ENCODE measurements at places on chromosomes 1 and 21.

DNA sequence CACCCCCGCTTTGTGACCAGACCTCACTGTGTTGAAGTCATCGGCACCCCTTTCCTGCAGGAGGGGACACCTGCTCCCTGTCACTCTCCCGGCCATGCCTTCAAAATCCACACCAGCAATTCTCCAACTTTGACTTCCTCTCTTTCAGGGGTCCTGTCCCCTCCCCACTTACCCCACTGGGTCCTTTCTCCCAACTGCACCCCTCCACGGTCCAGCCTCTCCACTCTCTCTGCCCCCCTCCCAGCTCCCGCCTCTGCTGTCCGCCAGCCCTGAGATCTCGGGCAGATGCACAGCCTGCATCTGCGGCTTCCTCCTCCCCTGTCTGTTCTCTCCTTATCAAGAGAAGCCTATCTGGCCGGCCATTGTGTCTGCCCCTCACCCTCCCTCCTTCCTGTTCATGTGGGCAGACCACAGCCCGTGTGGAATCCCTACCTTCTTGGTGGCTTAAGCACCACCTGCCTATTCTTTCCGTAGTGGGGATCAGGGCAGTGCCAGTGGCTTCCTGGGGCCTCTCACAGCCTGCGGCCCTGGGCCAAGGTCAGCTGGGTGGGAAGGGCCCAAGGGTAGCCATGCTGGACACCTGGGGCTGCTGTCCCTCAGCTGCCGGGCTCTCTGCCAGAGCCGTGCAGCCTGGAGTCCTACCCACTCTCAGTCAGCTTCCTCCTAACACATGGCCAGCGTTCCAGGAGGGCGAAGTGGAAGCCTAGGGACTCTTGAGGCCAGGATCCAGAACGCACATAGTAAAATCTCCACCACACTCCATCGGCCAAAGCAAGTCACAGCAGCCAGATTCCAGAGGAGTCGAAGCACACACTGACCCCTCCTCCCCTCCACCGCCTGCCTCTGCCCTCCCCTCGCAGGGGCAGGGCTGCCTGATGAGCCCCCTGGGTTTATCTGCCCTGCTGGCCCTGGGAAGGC lies 5.1 kb upstream of the HES4 start:
- peak; percentile 67 for DNase-seq

DNA sequence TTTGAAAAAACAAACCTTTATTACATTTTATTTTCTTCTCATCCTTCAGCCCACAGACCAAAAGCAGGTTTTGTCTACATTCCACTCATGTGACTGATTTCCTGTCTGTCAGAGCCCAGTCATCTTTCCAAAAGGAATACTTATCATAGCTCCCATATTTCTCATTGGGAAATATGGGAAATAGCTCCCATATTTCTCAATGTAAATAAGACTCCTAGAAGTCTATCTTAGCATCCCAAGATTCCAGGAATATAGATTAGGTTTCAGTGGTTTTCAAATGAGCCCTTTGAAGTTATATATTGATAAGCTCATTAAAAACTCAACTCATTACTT lies 19.1 kb upstream of the NRDC start:
- peak; percentile 94 for DNase-seq

DNA sequence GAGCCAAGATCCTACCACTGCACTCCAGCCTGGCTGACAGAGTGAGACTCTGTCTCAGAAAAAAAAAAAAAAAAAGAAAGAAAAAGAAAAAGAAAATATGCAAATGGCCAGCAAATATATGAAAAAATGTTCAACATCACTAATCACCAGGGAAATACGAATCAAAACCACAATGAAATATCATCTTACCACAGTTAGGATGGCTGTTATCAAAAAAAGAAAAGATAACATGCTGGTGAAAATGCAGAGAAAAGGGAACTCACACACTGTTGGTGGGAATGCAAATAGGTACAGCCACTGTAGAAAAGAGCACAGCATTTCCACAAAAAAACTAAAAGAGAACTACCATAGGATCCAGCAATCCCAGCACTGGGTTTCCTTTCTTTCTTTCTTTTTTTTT lies 477.5 kb downstream of the SMYD3 start:
- DNase-seq = no peak

DNA sequence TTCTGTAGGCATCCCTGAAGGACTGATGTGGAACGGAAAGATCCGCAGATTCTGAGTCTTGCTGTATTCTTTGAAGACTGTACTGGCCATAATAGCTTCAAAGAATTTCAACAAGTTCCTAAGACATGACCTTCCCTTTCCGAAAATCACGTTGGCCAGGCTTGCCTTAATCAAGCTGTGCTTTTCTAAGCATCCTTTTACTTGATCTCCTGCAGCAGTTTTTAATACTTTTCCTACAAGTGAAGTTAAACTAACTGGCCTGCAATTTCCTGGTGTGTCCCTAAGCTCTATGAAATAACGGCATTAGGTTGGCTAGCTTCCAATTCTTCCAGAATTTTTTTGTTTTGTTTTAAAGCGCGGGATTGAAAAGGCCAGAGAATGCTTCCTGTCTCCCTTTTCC lies 40.3 kb downstream of the SPAG17 start:
- no peak for DNase-seq

DNA sequence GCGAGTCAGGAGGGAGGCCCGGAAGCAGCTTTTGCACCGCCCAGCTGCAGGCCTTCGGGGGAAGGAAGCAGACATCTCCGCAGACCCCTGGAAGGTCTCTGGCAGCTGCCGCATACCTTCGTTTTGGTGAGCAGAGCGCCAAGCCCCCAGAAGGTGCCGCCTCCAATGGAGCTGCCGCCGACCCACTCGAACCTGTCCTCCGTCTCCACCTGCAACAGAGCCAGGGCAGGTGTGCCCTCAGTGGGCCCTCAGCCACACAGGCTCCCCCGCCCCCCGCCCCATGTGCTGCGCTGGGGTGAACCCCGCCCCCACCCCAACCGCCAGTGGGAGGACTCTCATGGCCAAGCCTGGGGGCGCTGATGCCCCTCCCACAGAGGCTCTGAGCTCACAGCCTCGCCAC lies 6.2 kb downstream of the PANK4 start:
- DNase-seq = no peak

- DNase-seq = no peak
Observed at GRCh38 chr1:229856009-229856650, 210.9 kb upstream of the GALNT2 start.

- no peak for DNase-seq
Observed at GRCh38 chr1:19793360-19794046, 6.2 kb downstream of the TMCO4 start.

- peak; percentile 20 for DNase-seq
Observed at GRCh38 chr1:161816201-161816600, 50.1 kb downstream of the ATF6 start.

DNA sequence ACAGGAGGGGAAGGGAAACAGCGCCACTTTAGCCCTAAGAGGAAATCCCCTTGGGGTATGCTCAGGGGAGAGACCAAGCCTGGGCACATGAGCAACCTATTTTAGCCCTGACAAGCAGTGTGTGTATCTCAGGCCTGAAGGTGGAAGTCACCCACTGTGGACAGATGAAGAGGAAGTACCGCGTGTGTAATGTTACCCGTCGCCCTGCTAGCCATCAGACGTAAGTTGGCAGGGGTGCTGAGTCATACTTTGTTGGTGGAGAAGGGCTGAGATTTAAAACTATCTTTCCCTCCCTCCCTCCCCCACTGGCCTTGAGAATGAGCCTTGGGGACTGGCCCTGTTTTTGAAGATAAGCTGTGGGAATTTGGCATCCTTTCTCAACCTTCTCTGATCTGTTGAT lies 11.2 kb downstream of the AGO1 start:
- DNase-seq = peak; percentile 42

- DNase-seq = no peak
Observed at GRCh38 chr1:93328809-93329760, 16.6 kb upstream of the DR1 start.

GRCh38 chr21:34933609-34934335 lies 115.3 kb downstream of the RUNX1 start:
- no peak for DNase-seq

DNA sequence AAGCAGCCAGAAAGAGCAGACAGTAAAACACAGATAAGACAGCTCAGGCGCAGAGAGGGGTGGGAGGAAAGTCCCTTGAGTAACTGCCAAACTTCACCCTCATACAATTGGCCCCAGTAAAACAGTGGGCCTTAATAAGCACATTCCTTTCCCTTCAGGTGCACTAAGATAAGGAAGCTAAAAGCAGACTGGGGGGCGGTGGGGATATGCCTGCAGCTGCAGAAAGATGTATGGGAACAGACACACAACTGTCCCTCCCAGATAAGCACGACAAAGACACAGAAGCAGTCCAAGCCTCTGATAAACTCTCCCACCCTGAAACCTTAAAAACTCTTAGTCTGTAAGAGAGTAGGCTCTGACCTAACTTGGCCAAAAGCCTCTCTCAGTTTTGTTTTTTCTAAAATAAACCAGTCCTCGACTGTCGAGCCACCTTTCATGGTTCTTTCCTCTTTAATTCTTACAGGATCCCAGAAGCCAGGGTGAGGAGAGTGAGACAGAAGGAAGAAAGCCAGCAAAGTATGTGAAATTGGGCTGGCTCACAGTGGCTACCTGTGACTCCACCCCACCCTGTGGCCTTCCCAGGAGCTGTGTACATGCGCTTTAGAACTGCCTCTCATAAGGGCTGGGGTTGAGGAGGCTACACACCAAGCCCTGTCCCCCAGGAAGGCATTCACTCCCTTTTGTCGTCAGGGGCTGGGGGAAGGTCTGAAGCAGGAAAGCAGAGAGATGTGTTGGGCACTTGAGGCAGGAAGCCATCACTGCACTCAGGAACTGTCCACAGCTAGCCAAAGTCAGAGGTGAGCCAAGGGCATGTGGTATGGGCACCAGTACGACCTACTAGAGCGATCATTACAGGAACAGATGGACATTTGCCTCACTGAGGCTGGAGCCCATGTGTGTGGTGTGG lies 4.6 kb downstream of the PGLYRP4 start:
- no peak for DNase-seq

DNA sequence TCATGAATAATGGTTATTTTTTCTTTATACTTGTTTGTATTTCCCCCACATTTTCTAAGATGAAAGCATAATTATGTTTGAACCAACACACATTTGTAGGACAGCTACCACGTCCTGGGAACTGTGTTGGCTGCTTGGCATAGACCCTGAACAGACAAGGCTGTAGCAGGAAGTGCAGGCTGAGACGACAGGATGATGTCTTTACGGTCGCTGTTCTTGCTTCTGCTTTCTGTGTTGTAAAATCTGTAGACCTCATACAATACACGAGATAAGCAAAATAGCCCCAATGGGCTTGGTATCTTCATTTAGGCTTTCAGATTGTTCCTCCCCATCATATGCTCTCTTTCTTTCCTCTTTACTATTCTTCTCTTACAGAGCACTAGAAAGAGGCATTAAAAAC lies 23.3 kb upstream of the OTUD3 start:
- DNase-seq = no peak

DNA sequence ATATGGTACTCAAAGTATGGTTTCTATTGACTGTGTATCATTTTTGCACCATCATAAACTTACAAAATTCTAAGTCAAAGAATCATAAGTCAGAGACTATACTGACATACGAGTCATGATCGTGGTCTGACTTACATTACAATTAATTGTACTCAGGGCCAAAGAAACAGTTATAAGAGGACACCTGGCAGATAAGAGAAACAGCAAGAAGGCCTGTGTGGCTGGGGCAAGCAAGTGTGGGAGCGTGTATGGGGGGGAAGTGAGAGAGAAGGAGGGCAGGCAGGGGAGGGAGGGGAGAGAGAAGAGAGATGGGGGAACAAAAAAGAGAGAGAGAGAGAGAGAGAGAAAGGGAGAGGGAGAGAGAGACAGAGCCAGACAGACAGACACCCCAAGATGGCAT lies 70.9 kb downstream of the RERE start:
- DNase-seq = no peak

DNA sequence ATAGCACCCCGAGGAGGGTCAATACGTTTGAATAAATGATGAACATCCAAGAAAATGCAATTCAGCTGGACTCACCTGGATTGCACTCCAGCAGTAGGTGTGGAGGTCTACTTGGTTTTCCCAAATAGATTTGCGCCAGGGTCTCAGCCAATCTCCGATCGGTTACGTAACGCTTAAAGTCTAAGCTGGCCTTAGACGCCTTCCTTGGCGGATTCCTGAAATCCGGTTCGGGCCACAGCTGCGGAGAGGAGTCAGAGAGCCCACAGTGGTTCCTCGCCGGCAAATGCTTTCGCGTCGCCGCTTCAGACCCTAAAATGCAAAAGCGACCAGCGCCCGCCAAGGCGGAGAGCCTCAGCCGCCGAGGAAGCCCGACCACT lies 322 bp downstream of the TFB2M start:
- DNase-seq = peak; percentile 63

- peak; percentile 97 for DNase-seq
Observed at GRCh38 chr1:225655509-225656258, 2.8 kb upstream of the ENAH start.

DNA sequence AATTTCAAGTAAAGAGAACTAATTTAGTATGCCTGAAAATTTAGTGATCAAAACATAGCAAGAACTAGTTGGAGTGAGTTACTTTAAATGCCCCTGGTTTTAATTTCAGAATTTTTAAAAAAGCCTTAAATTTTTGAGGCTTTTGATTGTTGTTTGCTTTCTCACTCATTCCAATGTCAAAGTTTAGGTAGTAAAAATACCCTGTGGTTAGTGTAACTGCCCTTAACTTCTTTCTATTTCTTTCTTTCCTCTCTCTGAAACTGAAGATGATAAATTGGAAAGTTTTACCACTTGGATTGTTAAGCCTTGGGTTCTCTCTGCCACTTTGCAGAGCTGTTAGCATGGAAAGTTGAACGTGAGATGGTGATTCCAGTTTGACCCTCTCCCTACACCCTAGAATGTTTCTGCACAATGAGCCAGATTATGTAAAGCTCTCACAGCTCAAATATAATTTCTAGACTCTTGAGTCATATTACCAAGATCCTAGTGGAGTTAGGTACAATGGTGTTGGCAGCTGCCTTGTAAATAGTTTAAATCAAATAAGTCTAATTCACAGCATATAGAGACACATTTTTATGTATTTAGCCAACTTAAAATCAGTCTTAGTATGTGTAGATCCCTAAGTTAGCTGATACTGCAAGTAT lies 192.4 kb upstream of the SGIP1 start:
- DNase-seq = no peak

DNA sequence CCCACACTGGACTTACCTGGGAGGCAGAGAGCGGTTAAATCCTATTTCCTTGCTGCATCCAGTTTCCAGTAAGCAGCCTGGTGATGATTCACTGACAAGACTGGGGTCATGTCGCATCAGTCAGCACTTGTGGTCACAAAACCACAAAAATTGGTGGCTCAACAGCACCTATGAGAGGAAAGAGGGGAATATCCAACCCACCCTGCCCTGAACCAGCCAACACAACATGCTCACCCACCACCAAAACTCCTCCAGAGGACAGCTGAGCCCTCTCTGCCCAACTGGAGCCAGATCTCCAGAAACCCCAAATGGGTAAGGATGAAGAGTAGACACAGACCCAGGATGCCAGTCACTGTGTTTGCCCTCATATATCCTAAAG lies 64.0 kb downstream of the CD46 start:
- peak; percentile 23 for DNase-seq
